ENCODE measurements at places on chromosomes 3 and 15. TPM values are rescaled to one million over a fixed set of nuclear protein-coding genes. Genes with fewer than 3 reads are reported as not detected.

Gene C3orf20
- total RNA-seq: not detected

Gene CISH
- 11.3 TPM for total RNA-seq

Gene UBAP1L
- 7.5 TPM for total RNA-seq

Gene CATSPER2
- 8.4 TPM for total RNA-seq

Gene THBS1
- 27.1 TPM for total RNA-seq

Gene SKOR1
- total RNA-seq: 2.1 TPM

Gene PIGZ
- total RNA-seq: 2.3 TPM

Gene APOD
- total RNA-seq: not detected

Gene TRPC1
- 0.43 TPM for total RNA-seq

Gene FAM81A
- total RNA-seq: 1.0 TPM

Gene RETNLB
- not detected for total RNA-seq

Gene CASR
- 0.10 TPM for total RNA-seq

Gene FAM227B
- total RNA-seq: 5.0 TPM

Gene EPHA6
- not detected for total RNA-seq

Gene TAMM41
- total RNA-seq: 17.9 TPM

Gene GOLGA8N
- 50.5 TPM for total RNA-seq

Gene PARL
- 47.1 TPM for total RNA-seq

Gene GOLGA6L7
- not detected for total RNA-seq

Gene TTLL13
- 0.18 TPM for total RNA-seq

Gene CXCR6
- 0.95 TPM for total RNA-seq

Gene NAALADL2
- not detected for total RNA-seq

Gene SCAANT1
- 8.0 TPM for total RNA-seq

Gene TNFAIP8L3
- not detected for total RNA-seq

Gene RBM5
- 401 TPM for total RNA-seq

Gene DHX36
- 111 TPM for total RNA-seq

Gene BCL6
- total RNA-seq: 45.2 TPM

Gene GOLGA6D
- not detected for total RNA-seq

Gene HGD
- 0.80 TPM for total RNA-seq

Gene WDR5B
- 5.1 TPM for total RNA-seq

Gene KY
- total RNA-seq: not detected

Gene SERPINI2
- not detected for total RNA-seq

Gene ATP10A
- total RNA-seq: 67.0 TPM
